Activated CD8-positive, alpha-beta memory T cell treated with anti-CD3 and anti-CD28 coated beads, Interleukin-2, amount 10 ng/mL, durations not matched to agents 7 days and 5 days (primary cell): ENCODE measurements at places on chromosomes 13 and 19.

GRCh38 chr19:52221031-52221430 is 31.2 kb downstream of the PPP2R1A start:
- no peak for DNase-seq

DNA sequence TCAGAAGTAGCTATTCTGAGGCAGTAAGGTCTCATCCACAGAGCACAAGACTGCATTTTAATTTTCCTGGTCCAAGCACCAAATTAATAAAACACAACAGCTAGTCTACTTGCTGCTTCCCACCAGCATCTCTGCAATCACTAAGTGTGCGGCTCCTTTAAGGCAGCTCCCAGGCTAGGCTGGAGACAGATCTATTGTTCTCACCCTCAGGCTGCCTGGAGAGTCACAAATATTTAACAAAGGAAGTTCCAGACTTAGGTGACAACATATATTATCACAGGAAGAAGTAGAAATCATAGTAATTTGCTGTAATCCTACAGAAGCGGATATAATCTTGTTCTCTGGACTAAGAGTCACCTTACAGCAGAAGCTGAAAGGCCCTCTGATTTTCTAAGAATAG is 2.2 kb upstream of the EID2 start:
- DNase-seq: no peak

- no peak for DNase-seq
These were observed 1.3 kb downstream of the TNNT1 start for GRCh38 chr19:55147545-55148251.

GRCh38 chr19:11587302-11587974 is 9.8 kb upstream of the ZNF627 start:
- DNase-seq: peak; percentile 88

DNA sequence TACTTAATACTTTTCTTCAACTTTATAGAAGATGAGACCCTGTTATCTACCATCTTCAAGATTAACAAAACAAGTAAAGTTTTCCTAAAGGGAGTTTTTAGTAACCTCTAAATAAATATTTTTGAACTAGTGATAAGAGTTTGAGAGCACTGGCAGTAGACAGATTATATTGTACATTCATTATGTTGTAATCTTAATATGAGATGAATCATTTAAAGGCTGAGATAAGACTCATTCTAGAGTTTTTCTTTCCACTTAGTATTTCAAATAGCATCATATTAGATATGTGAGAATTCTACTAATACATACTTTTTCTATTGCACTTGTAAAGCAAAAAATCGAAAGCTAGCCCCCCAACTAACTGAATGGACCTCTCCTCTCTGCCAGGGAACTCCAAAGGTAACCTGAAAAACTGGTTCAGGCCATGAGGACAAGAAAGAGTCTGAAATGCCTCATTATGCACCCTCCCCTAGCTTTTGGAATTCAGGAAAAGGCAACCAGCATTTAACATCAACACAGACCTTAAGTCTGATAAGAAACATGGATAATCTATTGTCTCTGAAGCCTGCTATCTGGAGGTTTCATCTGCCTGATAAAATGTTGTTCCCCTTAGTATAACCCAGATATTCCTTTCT is 875.4 kb upstream of the SLC10A2 start:
- DNase-seq: no peak

DNA sequence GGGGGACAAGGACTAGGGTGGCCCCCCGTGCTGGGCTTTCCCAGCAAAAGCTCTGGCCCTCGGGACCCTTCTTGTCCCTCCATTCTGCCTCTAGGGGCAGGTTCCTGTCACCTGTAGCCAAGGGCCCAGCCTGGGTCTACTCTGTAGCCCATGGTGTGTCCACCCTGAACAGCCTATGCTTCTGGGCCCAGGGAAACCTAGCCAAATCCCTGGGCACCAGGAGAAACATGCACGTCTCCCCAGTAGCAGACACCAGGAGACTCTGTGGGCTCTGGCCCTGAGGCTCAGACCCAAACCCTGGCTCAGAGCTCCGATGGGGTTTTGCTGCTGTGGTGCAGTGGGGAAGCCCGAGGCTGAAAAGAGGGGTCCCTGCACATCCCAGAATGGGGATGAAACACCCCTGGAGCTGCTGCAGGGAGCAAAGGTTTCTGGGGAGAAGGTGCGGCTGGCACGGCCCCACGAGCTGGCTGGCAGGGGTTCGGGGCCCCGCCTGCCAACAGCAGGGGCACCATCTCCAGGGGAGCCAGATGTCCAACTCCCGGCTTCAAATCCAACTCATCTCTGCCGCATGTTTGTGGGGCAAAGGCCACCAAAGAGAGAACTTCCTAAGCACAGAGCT is 18.2 kb downstream of the CEBPG start:
- no peak for DNase-seq

GRCh38 chr13:32176696-32177095 is 138.5 kb downstream of the ZAR1L start:
- no peak for DNase-seq

DNA sequence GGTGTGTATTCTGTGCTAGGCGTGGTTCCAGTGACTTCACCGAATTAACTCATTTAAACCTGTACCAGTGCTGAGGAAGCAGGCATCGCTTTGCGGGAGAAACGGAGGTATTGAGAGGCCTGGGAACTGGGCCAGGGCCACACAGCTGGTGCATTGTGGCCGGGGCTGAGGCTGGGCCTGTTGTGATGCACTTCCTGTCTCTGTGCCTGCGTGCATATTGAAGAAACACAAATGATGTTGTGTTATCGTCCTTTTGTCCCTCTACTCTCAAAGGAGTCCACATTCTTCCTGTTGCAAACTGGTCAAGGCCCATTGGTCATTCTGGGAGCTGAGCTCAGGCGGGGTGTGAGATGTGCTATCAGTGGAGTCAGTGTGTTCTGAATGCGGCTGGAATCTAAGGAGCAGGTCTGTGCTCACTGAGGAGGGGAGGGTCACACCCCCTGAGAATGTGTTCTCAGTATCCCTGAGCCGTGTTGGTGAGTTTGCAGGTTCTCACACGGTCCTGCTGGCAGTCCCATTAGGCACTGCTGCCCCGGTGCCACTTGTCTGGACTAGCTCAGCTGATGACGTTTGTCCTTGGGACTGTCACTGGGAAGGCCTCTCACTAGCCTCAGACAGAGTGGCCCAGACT is 62.1 kb downstream of the ARHGEF7 start:
- peak; percentile 77 for DNase-seq

DNA sequence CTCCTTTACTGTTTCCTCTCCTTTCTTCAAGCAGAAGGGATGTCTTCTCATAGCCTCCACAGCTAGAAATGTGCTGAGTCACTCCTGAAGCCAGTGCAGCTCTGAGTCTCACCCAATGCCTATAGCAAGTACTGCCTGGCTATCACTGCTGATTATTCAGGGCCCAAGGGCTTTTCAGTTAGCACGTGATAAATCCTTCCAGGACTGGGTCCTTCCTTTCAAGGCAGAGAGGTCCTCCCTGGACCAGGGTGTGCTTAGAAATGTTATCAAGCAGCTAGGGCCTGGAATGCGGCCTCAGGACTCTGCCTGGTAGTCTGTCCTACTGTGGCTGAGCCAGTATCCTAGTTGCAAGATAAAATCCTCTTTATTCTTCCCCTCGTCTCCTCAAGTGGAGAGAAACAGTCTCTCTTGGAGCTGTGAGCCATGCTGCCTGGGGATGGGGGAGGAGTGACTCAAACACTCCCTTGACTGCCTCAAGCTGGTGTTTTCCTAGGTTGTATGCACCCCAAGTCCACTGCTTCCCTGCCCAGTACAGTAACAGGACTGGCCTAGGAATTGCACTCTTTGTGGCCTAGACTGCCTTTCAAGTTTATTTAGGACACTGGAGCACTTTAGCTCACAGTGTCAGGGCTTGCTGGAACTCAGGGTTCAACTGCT is 198.7 kb upstream of the SERP2 start:
- DNase-seq: no peak

DNA sequence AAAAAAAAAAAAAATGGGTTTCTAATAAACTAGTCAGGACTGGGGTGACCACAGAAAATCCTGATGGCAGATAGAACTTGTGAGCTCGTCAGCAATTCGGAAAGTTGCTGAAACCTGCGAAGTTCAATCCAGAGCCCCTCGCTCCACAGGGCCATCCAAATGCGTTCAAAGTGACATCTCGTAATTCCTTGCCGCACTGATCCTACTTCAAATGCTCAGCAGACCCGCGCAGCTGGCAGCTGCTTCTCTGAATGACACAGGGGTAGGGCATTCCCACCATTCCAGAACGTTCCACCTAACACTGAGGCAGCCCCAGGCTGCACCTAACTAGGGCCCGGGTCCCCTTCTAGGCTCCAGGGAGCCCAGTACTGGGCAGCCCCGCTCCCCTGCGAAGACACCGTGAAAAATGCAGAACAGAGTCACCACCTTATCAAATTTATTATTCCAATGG is 4.8 kb upstream of the DAPK3 start:
- DNase-seq: no peak

DNA sequence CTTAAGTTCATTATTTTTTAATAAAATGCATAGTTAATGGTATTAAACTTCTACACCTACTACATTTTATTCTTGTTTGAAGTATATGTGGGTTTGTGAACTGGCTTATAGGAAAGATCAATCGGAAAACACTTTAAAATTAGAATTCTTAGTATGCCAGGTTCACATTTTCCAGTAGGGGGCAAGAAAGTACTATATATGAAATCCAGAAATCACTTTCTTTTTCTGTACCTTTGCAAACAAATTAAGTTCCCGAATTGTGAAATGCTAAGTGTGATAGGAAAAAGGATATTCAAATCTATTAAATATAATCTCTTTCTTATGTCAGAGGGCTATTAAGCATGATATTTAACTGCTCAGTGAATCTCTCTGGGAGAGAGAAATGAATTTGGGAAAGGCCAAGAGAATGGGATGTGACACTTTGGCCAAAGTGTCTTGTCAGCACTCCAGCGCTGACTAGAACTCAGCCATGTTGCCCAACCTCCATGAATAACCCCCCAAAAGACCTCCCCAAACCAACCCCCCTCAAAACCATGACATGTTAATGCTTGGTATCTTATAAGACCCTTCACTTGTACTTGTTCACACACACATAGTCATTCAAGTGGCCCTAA is 122.6 kb upstream of the SLC10A2 start:
- no peak for DNase-seq

GRCh38 chr19:35155981-35156672 is 1.6 kb downstream of the FXYD5 start:
- no peak for DNase-seq

- DNase-seq: no peak
These were observed 724.0 kb upstream of the MIR17HG start for GRCh38 chr13:90623318-90624011.

GRCh38 chr19:2648528-2648937 is 54.0 kb downstream of the GNG7 start:
- peak; percentile 79 for DNase-seq

DNA sequence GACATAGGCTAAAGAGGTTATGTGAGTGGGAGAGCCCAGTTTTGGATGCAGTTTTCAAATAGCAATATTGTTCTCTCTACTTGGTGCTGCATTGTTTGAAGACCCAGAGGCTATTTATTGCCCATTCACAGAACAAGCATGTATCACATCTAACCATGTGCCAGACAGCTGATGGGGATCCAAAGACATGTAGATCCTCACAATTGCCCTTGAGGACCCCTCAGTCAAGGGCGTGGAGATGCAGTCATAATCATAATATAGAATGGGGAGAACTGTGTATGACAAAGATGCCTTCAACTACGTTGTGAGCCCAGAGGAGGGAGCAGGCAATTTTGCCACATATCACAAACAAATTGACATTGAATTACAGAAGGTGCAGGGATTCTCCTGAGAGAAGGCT is 70.5 kb downstream of the NHLRC3 start:
- no peak for DNase-seq

GRCh38 chr13:107531180-107531579 is 684.2 kb downstream of the LIG4 start:
- DNase-seq: no peak

DNA sequence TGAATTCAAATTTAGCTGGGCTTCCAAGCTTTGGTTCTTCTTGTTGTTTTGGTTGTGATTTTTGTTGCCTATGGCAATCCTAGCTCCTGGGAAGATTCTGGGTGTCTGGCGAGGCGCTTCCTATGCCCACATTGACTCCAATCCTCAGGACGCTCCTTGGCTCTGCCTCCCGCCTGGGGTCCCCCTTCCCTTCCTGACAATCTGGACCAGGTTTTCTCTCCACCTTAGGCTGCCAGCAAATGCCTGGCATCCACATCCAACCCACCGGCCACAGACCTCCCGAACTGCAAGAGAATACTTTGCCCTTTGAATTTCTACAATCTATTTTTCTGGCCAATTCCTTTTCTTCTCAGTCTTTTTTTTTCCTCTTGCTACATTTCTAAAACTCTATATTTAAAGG is 186.9 kb upstream of the UBL3 start:
- no peak for DNase-seq

DNA sequence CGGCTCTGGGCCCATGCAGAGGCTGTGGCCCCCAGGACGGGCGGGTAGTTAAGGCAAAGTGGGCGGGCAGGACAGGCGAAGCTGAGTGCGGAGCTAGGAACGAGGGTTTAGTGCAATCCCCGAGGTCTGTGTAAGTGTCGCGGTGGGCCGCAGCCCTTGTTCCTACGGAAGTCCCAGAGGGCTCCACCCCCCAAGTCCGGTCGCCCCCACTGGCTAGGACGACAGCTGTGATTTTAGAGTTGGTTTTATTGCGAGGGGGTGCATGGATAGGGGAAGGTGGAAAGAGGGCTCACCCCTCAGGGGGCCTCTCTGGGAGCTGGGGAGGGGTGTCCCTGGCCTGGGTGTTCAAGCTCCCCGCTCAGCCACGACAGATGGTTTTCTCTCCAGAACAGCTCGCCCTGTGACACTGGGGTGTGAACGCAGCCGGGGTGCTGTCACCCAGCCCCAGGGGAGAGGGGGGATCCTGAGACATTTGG is 21.7 kb downstream of the ZBTB7A start:
- DNase-seq: no peak

DNA sequence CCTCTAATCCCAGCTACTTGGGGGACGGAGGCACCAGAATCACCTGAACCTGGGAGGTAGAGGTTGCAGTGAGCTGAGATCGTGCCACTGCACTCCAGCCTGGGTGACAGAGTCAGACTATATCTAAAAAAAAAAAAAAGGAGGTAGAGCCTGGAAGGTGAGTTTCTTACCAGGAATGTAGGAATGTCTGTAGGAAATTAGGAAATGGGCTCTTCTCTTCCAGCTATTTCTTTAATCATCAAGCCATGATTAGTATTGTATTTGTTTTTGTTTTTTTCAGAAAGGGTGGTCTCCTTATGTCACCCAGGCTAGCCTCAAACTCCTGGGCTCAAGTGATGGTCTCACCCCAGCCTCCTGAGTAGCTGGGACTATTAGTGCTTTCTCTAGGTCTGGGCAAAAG is 26.3 kb upstream of the SERP2 start:
- no peak for DNase-seq

DNA sequence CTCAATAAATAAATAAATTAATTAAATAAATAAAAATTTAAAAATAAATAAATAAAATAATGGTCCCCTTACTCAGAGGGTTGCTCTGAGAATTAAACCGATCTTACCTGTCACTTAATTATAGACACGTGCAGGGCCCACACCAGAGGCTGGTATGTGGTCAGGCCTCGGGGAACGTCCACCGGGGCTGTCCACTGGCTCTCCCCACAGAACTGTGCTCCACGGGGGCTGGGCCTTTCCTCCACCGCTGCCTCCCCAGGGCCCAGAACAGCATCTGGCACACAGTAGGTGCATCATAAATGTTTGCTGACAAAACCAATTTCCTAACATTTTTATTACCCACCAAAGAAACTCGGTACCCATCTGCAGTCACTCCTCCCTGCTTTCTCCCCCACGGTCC is 69.2 kb downstream of the CEBPG start:
- no peak for DNase-seq
